ENCODE measurements at places on chromosomes 12 and 14.

GRCh38 chr12:82470906-82471512 is 112.7 kb downstream of the METTL25 start:
- DNase-seq = no peak

DNA sequence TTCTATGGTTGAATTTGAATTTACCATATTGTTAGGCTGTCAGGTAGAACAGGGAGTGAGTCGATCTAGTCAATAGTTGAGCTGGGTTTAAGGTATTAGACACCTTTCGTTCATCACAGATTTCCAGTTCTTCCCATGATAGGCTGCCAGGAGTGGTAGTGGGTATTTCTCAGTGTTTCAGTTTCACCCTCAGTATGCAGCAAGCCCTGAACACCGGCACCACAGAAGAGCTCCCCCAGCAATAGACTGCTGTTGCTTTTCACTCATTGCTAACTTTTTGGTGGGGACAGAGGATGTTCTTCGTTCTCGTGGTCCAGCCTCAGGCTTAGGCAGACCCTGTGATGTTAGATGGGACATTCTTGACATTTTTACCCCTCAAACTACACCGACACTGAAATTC is 164.6 kb downstream of the PTPRO start:
- DNase-seq = no peak

DNA sequence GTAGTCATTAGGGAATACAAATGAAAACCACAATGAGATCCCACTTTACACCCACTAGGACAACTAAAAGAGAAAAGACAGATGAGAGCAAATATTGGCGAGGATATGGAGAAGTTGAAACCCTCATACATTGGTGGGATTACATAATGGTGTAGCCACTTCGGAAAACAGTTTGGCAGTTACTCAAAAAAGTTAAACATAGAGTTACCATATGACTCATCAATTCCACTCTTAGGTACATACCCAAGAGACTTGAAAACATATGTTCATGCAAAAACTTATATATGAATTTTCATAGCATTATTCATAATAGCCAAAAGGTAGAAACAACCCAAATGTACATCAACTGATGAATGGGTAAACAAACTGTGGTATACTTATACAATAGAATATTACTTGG is 27.1 kb downstream of the ALDH1L2 start:
- peak; percentile 42 for DNase-seq

DNA sequence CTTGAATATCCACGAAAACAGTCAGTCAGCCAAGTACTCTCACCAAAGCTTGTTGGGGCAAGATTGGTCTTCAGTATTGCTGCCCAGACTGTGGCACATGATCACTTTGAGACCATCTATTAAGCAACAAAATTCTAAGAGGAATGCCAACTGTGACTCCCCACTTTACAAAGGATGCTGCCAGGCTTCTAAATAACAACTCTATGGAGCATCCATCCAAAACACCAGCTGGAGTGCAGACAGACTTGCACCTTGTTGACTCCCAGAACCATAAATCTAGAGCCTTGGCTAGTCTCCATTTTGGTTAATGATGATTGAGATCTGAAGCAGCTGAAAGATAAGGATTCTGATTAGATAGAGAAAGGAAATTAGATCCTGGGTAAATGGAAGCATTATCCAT is 132.8 kb downstream of the DIO2 start:
- DNase-seq = no peak

- no peak for DNase-seq
These were observed 16.6 kb upstream of the TSPAN11 start for GRCh38 chr12:30910038-30910350.

- no peak for DNase-seq
These were observed 5.4 kb upstream of the PLBD1 start for GRCh38 chr12:14573118-14573517.

DNA sequence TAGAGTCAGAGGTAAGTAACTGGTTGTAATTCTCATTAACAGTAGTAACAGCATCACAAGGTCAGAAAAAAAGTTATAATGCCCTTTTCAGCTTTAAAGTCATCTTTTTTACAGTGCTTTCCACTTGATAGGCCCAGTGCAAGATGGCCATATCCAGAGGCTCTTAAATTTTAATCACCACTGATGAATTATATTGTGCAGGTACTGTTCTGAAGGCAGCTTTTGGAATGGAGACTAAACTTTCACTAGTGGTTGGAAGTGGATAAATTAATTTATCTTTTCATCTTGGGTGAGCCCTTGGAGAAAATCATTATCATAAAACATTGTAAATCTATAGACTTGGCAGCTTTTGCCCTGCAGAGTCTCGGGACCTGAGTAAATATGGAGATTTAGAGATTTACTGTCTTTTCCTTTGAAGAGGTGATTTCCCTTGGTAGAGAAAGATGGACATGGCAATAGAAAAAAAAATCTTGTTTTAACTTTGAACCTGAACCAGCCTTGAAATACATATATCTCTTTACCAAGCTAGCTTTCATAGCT is 969.1 kb upstream of the NOVA1 start:
- no peak for DNase-seq

DNA sequence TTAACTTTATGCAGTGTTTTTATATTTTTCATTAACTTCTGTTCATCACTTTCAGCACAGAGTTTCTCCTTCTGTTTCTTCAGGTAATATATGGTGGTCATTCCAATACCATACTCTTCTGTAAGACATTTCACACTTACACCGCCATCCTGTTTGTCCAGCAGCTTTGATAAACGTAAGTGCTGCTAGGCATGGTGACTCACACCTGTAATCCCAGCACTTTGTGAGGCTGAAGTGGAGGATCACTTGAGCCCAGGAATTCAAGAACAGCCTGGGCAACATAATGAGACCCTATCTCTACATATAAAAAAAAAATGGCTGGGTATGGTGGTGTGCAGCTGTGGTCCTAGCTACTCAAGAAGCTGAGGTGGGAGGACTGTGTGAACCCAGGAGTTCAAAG is 55.8 kb downstream of the EXOC5 start:
- DNase-seq = no peak

GRCh38 chr14:84541018-84541417 is 988.9 kb upstream of the FLRT2 start:
- no peak for DNase-seq

DNA sequence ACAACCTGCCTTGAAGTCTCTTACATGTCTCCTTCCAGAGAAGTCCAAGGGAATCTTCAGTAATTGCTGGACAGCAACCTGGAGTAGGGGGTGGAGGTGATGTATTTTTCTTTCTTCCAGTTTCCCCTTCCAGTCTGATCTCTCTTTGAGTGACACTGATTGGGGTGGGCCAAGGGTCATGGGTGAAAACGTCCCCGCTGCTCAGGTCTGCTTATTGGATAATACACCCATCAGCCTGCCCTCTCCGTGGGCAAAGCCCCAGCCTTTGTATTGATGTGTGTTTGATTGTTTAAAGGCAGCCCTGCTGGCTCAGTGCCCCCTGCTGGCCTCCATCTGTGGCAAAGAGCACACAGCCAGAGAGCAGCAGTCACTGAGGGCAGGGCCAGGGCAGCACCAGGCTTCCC is 35.7 kb upstream of the ATP2A2 start:
- no peak for DNase-seq

GRCh38 chr12:89162589-89163261 is 189.6 kb downstream of the DUSP6 start:
- peak; percentile 99 for DNase-seq

DNA sequence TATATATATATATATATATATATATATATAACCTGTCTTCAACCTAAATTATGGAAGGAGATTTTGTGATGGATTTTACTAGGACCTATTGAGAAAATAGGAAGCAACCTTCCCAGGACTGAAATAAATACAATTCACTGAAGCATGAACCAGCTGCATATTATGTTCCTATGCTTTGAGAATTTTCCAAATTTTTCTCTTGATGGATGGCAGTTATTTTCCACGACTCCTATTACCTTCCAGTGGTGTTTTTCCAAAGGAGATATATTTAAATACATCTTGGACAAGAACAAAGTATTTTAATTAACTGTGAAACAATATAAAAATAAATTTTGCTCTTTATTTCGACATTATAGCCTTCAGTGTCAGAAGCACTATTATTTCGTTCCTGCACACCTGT is 87.9 kb downstream of the TMTC1 start:
- DNase-seq = no peak

- no peak for DNase-seq
These were observed 5.3 kb upstream of the KRAS start for GRCh38 chr12:25256005-25256404.

DNA sequence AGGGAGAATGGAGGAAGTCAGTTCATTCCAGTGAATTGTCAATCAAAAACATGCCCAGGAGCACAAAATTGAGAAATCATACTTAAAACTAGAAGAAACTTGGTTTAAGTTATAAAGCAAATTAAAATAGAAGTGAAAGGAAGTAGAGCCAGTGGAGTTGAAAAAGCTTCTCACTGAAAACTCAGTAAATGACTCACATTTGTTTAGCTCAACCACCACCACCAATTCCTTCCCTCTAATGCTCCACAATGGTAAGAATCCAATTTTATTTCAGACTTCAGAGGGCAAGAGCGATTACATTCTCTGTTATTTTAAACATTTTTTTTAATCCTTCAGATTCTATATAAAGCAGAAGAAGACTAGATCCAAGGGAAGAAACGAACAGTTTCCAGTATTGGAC is 19.4 kb downstream of the UTP20 start:
- no peak for DNase-seq

DNA sequence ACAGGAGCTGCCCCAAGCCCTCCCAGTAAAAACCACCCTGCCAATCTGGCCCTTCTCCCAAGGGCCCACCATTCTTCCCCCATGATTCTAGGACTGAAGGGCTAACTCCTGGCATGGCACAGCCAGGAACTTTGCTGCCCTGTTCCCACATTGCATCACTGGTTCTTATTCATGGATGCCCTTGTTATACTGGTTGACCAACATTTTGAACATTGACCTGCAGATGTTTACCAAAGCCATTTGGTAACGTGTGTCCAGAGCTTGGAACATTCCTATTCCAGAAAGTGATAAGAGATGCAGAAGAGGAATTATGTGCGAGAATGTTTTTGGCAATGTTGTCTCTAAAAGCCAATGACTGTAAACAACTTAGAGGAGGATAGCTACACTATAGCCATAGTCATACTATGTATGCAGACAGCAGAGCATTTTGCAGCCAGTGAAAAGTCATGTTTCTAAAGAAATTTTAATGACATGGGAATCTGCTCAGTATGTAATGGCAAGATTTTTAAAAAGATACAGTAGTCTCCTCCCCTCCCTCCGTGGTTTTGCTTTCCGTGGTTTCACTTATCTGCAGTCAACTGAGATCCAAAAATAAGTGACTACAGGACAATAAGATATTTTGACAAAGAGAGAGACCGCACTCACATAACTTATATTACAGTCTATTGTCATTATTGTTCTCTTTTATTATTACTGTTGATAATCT is 108.8 kb downstream of the DAAM1 start:
- peak; percentile 26 for DNase-seq

- DNase-seq = no peak
These were observed 112.7 kb downstream of the EFCAB11 start for GRCh38 chr14:89841851-89842250.

GRCh38 chr12:42094277-42094676 is 50.4 kb downstream of the GXYLT1 start:
- peak; percentile 58 for DNase-seq

- no peak for DNase-seq
These were observed 5.8 kb downstream of the RAB21 start for GRCh38 chr12:71760471-71760870.

DNA sequence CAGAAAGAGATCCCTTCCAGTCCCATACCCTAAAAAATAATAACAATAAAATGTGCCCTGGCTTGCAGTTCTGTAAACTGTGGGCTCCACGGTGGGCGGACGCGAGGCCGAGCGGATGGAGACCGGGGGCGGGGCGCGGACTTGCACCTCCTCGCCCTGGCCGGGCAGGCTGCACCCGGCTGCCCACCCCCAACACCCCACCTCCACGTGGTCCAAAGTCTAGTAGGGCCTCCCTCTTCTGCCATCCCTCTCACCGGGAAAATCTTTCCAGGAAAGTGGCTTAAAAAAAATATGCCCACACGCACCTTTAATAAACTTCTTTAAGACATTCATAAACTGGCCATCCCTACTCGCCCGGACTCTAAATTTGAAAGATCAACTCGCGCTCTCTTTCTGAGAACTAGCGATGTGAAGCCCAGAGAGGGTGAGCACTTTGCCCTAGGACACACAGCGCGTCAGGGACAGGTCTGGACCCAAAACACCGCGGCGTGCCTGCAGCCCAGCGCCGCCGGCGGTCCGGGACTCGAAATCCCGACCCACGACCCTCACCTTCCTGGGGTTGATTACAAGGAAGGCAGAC is 1.9 kb upstream of the BCL11B start:
- peak; percentile 47 for DNase-seq

DNA sequence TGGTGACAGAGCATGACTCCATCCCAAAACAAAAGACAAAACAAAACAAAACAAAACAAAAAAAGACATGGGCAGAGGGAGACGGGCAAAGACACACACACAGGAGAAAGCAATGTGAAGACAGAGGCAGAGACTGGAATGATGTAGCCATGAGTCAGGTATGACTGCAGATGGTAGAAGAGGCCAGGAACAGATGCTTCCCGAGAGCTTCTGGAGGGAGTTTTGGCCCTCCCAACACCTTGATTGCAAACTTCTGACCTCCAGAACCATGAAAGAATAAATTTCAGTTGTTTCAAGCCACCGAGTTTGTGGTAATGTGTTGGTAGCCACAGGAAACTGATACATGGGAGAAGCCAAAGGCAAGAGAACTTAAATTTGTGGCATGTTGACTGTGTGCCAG is 27.1 kb downstream of the VWF start:
- DNase-seq = peak; percentile 49

DNA sequence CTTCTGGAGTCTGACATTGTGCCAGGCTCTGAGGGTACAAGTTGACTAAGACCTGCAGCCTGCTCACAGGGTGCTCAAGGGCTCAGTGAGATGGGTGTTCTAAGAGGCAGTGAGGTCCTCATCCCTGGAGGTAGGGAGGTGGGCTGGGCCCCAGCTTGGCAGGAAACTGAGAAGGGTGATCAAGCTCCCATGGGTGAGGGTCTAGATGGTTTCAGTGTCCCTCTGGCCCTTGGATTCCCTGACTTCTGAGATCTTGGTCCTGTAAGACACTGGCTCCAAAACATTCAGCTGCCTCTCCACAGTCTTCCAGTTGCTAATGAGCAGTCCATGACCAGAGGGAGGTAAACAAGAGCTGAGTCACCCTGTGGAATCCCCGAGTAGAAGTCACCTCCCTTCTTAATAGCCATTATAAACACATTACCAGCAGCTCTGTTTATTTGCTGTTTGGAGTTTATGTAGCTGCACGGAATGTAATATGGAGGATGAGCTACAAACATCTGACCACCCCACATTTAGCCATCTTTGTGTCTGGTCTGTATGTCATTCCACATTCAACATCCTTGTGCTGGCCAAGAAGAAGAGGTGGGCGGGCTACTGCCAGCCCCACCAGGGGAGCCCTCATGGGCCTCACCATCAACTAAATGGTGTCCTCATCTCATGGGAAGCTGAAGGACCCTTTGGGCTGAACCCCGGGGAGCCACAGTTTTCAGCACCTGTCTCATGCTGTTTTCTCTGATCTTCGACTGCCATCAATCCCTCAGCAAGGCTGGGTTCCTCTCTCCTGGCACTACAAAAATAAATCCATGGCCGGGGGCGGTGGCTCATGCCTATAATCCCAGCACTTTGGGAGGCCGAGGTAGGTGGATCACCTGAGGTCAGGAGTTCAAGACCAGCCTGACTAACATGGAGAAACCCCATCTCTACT is 37.2 kb upstream of the BDKRB2 start:
- DNase-seq = peak; percentile 80
